ENCODE measurements at places on chromosomes 5 and 9.

DNA sequence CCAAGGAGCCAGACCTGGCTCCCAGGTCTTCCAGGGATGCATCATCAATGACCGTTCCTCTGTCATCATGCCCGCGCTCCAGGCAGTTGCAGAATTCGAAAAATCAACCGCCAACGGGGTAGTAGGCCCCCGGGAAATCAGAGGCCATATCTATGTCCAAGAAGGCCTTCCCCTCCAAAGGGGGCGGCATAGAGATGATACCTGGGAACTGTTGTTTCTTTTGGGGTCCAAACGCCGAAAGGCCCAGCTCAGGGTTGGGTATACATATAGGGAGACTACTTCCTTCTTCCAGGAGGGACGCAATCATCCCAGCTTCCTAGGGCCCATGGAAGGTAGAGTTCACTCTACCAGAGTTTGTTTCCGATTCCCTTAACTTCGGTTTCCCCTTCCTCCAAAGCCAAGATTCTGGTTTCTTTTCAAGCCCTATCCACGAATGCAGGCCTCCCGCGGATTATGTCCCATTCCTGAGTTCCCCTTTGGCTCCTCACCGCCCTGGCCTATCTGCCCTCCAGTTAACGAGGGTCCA, 754 bp downstream of the DCAF12 start:
- peak; percentile 31 for DNase-seq

DNA sequence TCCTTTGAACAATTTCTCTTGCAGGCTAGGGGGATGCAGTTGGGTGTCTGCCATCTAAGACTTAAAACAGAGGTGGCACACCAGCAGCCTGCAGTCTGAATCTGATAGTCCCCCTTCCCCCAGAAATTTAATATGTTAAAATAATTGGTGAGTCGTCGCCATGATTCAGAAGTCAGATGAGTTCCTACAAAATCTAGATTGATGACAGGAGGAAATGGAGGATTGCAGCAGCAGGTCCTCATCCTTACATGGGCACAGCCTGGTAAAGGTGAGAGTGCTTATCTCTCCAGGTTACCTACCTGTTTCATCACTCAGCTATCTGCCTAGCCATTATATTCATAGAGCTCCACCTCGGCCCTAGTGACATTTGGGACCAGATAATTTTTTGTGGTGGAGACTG, 112.3 kb downstream of the PCSK1 start:
- DNase-seq: no peak

- no peak for DNase-seq
Measured at GRCh38 chr9:106387965-106388364, 475.0 kb upstream of the ZNF462 start.

DNA sequence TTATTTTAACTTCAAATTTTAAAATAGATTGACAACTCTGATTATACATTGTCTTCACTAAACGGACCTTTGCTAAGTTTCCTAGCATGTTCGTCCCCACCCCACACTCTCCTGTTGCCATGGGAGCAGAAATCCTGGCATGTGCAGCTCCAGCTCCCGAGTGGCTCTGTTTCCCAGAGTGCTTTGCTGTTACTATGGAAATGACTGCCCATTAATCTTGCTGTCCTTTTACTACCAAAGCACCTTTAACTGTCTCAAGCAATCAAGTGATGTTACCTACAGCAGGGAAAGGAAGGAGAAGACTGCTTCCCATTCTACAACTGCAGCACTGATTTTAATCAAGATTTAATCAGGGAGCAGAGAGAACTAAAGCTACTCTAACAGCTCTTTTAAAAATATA, 212.0 kb upstream of the KIF2A start:
- peak; percentile 65 for DNase-seq

DNA sequence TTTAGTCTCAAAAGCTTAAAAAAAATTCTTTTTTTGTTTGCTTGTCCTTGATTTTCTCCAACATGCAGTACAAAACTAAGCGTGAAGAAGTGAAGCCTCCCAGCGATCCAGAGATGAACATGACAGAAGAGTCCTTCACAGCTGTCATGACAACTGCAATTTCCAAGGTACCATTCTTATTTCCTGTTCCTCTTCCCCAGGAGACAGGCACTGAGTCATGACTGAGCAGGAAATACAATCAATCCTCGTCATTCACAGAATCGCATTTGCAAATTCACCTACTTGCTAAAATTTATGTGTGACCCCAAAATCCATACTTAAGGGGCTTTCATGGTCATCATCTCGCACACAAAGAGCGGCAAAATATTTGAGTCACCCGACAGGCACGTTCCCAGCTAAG, 77.3 kb downstream of the SLC1A1 start:
- no peak for DNase-seq

GRCh38 chr5:156124708-156125107, 202.3 kb upstream of the SGCD start:
- DNase-seq: no peak

DNA sequence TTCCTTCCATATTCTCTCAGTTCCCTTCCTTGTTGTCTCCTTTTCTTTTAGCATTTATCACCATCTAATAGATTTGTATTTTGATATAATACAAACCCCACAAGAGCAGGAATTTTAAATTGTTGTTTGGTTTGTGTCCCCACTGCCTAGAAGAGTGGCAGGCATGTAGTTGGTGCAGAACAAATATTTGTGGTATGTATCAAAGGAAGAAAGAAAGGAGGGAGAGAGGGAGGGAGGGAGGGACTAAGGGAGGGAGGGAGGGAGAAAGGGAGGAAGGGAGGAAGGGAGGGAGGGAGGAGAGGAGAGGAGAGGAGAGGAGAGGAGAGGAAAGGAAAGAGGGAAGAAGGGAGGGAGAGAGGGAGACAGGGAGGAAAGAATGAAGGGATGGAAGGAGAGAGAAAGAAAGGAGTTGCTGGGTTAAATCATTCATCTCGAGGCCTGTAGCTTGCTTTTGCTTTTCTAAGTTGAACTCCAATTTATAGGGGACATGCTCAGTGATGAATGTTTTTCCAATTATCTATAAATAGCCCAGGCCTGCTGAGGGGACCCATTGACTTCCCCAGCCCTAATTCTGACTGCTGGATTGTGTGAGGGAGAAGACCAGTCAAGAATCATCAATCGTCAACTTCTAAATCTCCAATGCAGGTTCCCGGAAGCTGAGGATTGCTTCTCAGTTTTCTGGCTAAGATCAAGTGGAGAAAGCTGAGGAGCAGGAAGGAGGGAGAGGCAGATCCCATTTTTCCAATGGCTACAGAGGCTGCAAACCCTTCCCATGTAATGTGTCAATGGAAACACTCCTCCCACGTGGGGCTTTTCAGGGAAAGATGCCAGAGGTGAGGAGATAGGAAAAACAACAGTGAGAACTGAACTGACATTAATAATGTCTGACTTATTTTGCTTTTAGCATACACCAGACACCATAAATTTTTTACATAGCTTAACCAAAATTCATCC, 320.7 kb downstream of the ASTN2 start:
- no peak for DNase-seq

DNA sequence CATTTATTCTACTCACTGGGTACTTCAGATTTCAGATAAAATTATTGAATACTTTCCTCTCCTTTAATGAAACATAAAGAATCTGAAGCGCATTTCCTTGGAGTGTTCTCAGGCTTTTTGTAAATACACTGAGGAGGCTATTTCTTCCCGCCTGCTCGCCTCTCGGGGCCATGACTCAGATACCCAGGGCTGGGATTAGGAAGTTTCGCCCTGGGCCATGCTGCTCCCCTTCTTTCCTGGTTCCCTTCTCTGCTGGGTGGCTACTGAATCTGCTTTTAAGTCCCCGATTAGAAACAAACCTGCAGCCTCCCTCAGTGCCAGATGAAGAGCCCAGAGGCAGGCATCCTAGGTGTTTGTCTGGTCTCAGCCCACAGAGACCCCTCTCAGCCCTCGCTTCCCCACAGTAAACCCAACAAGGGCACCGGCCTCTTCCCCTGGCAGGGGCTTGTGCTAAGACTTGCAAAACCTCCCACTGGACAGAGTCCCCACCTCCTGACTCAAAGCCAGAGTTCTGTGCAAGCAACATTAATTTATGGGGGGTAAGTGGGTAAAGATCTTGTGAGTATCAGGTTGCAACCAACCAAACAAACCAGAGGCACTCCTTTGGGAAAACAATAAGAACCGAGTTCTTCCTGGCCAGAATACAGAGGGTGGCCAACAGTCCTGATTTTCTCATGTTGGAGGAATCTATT, 30.7 kb upstream of the IRX1 start:
- no peak for DNase-seq

- peak; percentile 59 for DNase-seq
Measured at GRCh38 chr5:65073250-65073661, 304.5 kb downstream of the CWC27 start.

- no peak for DNase-seq
Measured at GRCh38 chr5:102411-103043, 10.6 kb downstream of the PLEKHG4B start.

DNA sequence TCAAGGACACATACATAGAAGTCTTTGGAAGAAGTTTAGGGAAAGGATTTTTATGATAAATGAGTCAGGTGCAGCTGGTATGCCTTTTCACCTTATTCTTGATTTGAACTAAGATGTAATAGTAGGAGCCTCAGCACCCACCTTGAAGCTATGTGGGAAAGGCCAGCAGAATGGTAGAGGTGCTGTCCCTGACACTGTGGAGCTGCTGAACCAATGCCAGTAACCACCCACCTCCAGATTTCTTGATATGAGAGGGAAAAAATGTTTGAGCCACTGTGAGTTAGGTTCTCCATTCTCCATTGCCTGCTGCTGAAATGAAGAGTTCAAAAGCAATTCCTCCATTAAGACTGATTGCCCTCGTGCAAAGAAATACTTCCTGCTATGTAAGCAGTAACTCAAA, 12.2 kb upstream of the HMGCR start:
- DNase-seq: no peak

- peak; percentile 11 for DNase-seq
Measured at GRCh38 chr5:55597014-55597981, 62.5 kb upstream of the PLPP1 start.

GRCh38 chr5:18797222-18797621, 1163.0 kb downstream of the TAF11L14 start:
- no peak for DNase-seq

GRCh38 chr9:28747351-28747985, 1174.2 kb upstream of the C9orf72 start:
- no peak for DNase-seq

DNA sequence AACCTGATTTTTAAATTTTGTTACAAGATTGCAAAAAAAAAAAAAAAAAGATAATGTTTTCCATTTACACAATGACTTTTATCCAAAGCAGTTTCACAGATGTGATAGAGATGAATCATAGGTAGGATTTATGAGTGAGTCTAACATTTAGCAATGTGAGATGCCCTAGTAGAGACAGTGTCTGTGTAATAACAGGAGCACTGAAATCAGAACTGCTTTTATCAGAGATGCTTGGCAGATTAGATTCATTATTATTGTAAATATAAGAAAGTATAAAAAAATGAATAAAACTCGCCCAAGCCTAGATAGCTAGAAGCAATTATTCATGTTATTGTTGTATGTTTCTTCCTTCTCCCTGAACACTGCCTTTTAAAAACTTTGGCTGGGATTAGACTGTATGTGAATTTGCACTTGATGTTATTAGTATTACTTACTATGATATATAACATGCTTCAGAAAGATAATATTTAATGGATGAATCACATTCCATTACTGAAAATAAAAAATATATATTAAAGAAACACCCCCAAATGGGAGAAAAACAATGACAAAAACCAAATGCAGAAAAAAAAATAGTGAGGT, 567.3 kb upstream of the KLF4 start:
- no peak for DNase-seq

DNA sequence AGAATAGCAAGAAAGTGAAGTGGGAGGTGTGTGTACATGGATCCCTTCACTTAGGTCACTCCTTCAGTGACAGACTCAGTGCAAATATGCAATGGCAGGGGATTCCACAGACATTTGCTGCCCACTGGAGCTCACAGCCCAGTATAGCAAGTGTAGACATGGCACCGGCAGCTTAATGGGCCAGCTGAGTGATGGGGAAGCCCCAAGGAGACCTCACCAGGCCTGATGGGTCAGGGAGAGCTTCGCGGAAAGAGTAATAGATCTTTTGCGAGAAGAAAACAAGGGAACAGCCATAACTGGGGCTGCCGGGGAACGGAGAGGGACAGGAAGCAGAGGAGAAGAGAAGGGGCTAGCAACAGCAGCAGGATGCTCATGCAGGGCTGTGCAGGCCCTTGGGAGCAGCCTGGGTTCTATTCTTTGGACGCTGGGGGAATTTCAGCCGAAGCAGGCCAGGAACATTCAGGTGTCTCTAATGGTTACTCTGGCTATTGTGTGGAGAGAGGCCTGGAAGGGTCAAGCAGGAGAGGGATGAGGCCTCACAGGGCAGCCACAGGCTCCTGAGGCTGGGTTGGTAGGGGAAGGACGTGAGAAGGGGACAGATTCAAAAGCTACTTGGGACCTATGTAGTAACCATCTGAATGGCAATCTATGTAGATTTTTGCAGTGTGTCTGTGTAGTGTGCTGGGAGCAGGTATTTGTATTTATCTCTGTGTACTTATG, 27.0 kb downstream of the TCF7 start:
- DNase-seq: no peak

- DNase-seq: no peak
Measured at GRCh38 chr9:32787816-32788215, 4.5 kb downstream of the TMEM215 start.

GRCh38 chr9:34659592-34660253, 2.7 kb downstream of the CCL27 start:
- no peak for DNase-seq

GRCh38 chr9:134735441-134736175, 94.0 kb downstream of the COL5A1 start:
- peak; percentile 83 for DNase-seq

GRCh38 chr5:124670722-124671184, 75.7 kb downstream of the ZNF608 start:
- no peak for DNase-seq

- DNase-seq: peak; percentile 4
Measured at GRCh38 chr5:18010053-18010452, 375.8 kb downstream of the TAF11L14 start.

- no peak for DNase-seq
Measured at GRCh38 chr5:171632616-171633015, 153.0 kb upstream of the SMIM23 start.

DNA sequence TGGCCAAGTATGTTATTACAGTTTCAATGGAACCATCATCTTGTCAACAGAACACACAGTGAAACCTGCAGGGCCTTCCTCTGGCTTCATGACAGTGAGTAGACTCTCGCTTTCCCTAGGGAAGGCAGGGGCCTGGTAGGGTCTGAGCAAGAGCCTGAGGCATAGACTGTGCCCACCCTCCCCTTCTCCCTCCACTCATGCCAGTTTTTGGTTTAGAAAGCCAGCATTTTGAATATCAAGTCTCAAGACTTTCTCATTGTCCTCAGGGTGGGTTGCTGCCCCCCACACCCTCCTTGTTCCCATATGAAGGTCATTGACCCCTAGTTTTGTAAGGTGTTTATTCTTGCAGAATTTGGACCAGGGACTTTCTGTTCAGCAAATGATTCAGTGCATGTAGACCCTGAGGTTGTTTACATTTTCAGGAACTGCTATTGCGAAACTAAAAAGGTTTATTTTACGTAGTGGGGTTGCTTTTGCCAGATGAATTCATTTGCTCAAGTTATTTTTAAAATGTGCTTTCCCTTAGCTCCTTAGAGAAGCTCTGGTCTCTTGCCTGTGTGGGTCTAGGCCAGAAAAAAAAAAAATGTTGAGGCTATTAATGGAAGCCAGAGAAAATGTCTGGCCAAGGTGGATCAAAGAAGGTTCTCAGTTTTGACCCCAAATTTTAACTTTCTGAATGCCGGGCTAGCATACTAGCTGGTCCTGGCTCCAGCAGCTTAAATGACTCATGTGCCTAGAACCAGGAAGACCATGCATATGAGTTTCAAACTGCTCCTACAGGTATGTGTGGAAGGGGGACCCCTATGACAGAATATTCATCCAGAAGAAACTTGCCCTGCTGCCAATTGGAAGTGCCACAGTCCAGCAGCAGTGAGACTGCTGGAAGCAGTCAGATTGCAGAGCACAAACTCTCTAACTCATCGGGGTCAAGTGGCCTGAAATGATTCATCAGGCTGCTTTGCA, 10.1 kb upstream of the MOB3B start:
- no peak for DNase-seq
